Sigmoid colon (tissue), 7 donors: ENCODE measurements at places on chromosomes 4 and X. TPM values are rescaled to one million over a fixed set of nuclear protein-coding genes. Genes with fewer than 3 reads are reported as not detected.
A peak's percentile ranks its signal among the peaks of the same experiment; 100 is the strongest.

- no peak for DNase-seq
Observed at GRCh38 chr4:53130896-53131561, 234.8 kb downstream of the SCFD2 start.

- no peak for DNase-seq
Observed at GRCh38 chr4:158805635-158806471, 37.0 kb downstream of the FNIP2 start.

DNA sequence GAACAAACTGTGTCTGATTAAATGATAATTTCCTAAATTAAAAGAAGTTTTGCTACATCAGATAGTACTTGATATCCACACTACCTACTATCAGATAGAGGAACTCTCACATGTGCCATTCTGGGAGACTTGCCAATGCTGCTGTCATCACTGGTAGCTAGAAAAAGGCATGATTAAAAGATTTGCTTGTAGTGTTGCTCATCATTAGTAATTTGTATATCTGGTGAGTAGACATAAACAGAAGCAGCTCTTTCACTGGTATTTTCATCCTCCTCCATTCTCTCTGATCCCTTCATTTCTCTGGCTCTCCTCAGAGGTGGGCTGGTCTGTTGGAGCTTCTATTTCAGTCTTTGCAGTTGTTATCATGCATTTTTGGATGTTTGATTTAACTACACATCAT, 56.0 kb downstream of the SPRY1 start:
- DNase-seq: peak; percentile 76

- no peak for DNase-seq
Observed at GRCh38 chr4:32680946-32681345, 1960.8 kb downstream of the PCDH7 start.

GRCh38 chrX:34884817-34885216, 57.8 kb upstream of the FAM47B start:
- no peak for DNase-seq

DNA sequence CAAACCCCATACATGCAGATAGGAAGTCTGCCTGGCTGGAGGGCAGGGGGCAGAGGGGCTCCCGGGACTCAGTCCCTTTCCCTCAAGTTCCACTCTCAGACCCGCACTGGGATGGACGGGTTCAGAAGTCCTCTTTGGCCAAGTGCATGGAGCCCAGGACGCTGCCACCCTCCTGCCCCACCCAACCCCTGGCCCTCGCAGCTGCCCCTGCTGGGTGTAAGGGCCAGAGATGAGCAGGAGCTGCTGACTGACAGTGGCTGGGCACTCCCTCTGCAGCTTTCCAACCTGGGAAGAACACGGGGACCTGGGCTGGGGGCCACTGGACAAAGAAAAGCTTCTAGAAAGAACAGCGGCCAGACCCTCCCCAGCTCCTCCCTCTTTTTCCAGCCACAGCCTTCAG, 3.4 kb downstream of the L1CAM start:
- DNase-seq: no peak

- no peak for DNase-seq
Observed at GRCh38 chrX:154366666-154367055, 7.8 kb downstream of the FLNA start.

- DNase-seq: peak; percentile 44
Observed at GRCh38 chr4:1411436-1412375, 5.5 kb upstream of the NKX1-1 start.

GRCh38 chr4:152448038-152448707, 87.7 kb downstream of the FBXW7 start:
- no peak for DNase-seq

GRCh38 chr4:171242831-171243230, 570.4 kb upstream of the GALNTL6 start:
- DNase-seq: no peak

DNA sequence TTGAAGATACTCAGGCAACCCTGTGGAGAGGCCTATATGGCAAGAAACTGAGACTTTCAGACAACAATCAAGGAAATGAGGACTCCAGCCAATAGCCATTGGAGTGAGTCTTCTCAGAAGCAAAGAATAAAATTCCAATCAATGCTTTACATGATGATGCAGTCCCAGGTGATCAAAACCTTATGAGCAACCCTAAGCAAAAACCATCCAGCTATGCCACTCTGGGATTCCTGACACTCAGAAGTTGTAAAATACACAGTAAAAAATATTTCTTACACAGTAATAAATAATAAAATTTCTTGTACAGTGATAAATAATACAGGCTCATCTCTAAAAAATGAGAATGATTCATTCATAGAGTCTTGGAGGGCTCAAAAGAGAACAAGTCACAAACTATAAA, 150.6 kb downstream of the IL15 start:
- DNase-seq: no peak

Gene EDA2R
- 1.4 TPM for total RNA-seq

Gene SLC9B1
- total RNA-seq: 1.2 TPM
